ENCODE measurements at places on chromosomes 3 and 15. TPM values are rescaled to one million over a fixed set of nuclear protein-coding genes. Genes with fewer than 3 reads are reported as not detected.

Gene ZPLD1
- total RNA-seq: 0.31 TPM

Gene CD200R1
- total RNA-seq: not detected

Gene SUSD5
- 3.1 TPM for total RNA-seq

Gene SMAD6
- total RNA-seq: 3.4 TPM

Gene DHX36
- 70.8 TPM for total RNA-seq

Gene HGD
- total RNA-seq: 0.28 TPM

Gene RARRES1
- 0.62 TPM for total RNA-seq

Gene PLA1A
- total RNA-seq: not detected

Gene RBMS3
- total RNA-seq: 0.65 TPM

Gene ACTR8
- 40.8 TPM for total RNA-seq

Gene HDAC11
- total RNA-seq: 12.6 TPM

Gene NOX5
- total RNA-seq: not detected

Gene ROPN1B
- not detected for total RNA-seq

Gene ESYT3
- 0.59 TPM for total RNA-seq

- H3K36me3 ChIP-seq: no peaks in the 10 kb centered on the region
- no peak overlapping the region for H3K4me3 ChIP-seq
- H3K4me1 ChIP-seq: peaks cover 11% of the 10 kb centered on the region
- no peak for DNase-seq
- no peaks in the 10 kb centered on the region for H3K27me3 ChIP-seq
These were observed 77.7 kb downstream of the ABHD5 start for GRCh38 chr3:43768381-43768973.

GRCh38 chr3:88824666-88825564, 282.5 kb upstream of the EPHA3 start:
- no peak overlapping the region for H3K4me3 ChIP-seq
- H3K36me3 ChIP-seq: no peaks in the 10 kb centered on the region
- H3K4me1 ChIP-seq: no peaks in the 10 kb centered on the region
- H3K27me3 ChIP-seq: no peaks in the 10 kb centered on the region

DNA sequence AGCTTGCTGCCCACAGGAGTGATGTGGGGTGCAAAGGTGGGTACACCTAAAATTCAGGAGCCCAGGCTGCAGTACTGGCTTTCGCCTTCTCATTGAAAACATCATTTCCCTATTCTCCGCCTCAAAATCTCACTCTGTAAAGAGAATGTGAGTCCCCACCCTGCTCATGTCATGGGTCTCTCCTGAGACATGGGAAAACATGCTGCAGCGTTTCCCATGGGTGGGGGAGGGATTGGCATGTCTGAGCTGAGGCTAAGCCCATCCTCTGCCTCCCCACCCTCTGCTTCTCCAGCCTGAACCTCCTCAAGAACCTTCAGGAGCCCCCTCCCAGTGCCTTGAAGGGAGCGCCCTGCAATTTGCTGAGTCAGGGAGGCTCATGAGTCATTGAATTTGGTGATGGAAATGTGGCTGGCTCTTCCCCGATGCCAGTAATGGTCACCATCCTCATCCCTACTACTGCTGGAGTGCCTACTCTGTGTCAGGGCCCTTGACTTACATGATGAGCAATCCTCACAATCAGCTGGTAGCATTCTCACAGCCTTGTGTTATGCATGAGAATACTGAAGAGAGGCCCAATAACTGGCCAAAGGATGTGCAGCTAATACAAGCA, 28.8 kb downstream of the WNT5A start:
- H3K36me3 ChIP-seq: no peaks in the 10 kb centered on the region
- H3K27ac ChIP-seq: no peak overlapping the region
- DNase-seq: no peak
- no peak overlapping the region for H3K4me3 ChIP-seq
- H3K4me1 ChIP-seq: peaks cover 4% of the 10 kb centered on the region

- H3K27ac ChIP-seq: no peak overlapping the region
- H3K27me3 ChIP-seq: no peaks in the 10 kb centered on the region
- no peak for DNase-seq
- H3K4me1 ChIP-seq: no peaks in the 10 kb centered on the region
These were observed 156.3 kb downstream of the KBTBD8 start for GRCh38 chr3:67154429-67154828.

- H3K27ac ChIP-seq: no peak overlapping the region
- no peak for DNase-seq
- no peaks in the 10 kb centered on the region for H3K27me3 ChIP-seq
- H3K36me3 ChIP-seq: no peaks in the 10 kb centered on the region
- no peak overlapping the region for H3K4me3 ChIP-seq
- H3K4me1 ChIP-seq: no peaks in the 10 kb centered on the region
These were observed 143.6 kb upstream of the GRM7 start for GRCh38 chr3:6717026-6717943.

GRCh38 chr3:56911363-56911762, 109.6 kb upstream of the ARHGEF3 start:
- no peak overlapping the region for H3K4me3 ChIP-seq
- H3K27ac ChIP-seq: no peak overlapping the region
- H3K36me3 ChIP-seq: no peaks in the 10 kb centered on the region
- H3K4me1 ChIP-seq: peaks cover 18% of the 10 kb centered on the region

DNA sequence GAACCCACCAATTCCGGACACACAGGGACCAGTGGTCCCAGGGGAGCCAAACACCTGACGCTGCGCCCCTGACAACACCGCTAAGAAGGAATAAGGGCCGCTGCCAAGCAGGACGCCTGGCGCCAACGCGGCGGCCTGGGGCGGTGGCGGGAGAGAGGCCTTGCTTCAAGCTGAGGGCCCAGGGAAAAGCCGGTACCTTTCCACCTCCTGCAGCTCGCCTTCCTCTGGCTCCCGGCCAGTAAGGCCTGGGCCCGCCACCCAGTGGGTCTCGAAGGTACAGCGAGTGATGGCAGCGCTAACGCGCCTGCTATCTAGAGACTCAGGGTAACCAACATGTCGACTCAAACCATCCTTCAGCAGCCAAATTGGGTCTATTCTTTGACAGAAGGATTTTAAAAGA, 1074.1 kb downstream of the SI start:
- no peaks in the 10 kb centered on the region for H3K27me3 ChIP-seq
- no peaks in the 10 kb centered on the region for H3K36me3 ChIP-seq
- DNase-seq: peak; percentile 50
- no peaks in the 10 kb centered on the region for H3K4me1 ChIP-seq
- no peak overlapping the region for H3K27ac ChIP-seq
- H3K4me3 ChIP-seq: no peak overlapping the region

- no peaks in the 10 kb centered on the region for H3K27me3 ChIP-seq
- no peaks in the 10 kb centered on the region for H3K4me1 ChIP-seq
- peak; percentile 85 for DNase-seq
These were observed 24.3 kb downstream of the CACNA2D3 start for GRCh38 chr3:54146506-54147239.

GRCh38 chr15:90837094-90837493, 31.3 kb upstream of the FURIN start:
- peaks cover 24% of the 10 kb centered on the region for H3K4me1 ChIP-seq
- H3K4me3 ChIP-seq: no peak overlapping the region
- H3K27ac ChIP-seq: no peak overlapping the region
- no peaks in the 10 kb centered on the region for H3K36me3 ChIP-seq
- no peaks in the 10 kb centered on the region for H3K27me3 ChIP-seq
- DNase-seq: no peak

- H3K36me3 ChIP-seq: no peaks in the 10 kb centered on the region
- no peaks in the 10 kb centered on the region for H3K27me3 ChIP-seq
- H3K27ac ChIP-seq: peak overlapping the region; percentile 89
These were observed 154.4 kb downstream of the PEX5L start for GRCh38 chr3:179882292-179882691.

GRCh38 chr15:57571725-57572124, 20.0 kb upstream of the MYZAP start:
- H3K4me1 ChIP-seq: no peaks in the 10 kb centered on the region
- DNase-seq: no peak
- no peaks in the 10 kb centered on the region for H3K36me3 ChIP-seq
- H3K27ac ChIP-seq: no peak overlapping the region
- no peaks in the 10 kb centered on the region for H3K27me3 ChIP-seq
- no peak overlapping the region for H3K4me3 ChIP-seq

DNA sequence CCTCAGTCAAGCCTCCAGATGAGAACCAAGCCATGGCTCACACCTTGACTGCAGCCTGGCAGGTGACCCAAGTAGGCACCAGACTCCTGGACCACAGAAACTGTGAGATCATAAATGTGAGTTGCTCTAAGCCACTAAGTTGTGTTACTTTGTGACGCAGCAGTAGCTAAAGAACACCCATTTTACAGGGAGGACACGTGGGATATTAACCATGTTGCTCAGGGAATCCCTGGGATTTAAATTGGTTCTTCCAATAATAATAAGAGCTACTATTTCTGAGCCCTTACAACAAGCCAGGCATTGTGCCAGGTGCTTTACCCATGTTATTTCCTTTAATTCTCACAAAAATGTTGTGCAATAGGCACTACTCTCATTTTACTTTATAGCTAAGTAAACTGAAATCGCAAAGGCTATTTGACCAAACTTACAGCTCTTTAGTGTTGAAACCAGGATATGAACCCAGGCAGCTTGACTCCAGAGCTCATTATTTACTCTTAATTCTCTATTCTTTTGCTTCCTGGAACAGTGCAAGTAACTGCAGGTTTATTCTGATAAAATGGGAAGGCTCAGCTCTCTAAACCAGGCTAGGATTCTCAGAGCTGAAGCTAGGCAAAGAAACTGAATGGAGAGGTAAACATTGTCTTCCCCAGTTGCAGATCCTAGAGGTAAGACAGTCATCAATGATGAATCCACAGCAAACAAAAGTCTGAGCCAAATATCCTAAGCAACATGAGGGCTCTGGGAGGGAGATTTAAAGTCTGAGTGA, 294.4 kb downstream of the KBTBD8 start:
- H3K36me3 ChIP-seq: no peaks in the 10 kb centered on the region
- no peaks in the 10 kb centered on the region for H3K4me1 ChIP-seq
- H3K27ac ChIP-seq: no peak overlapping the region
- no peak overlapping the region for H3K4me3 ChIP-seq

- H3K27ac ChIP-seq: no peak overlapping the region
- DNase-seq: no peak
- H3K4me3 ChIP-seq: no peak overlapping the region
- H3K27me3 ChIP-seq: no peaks in the 10 kb centered on the region
These were observed 179.4 kb downstream of the ABHD5 start for GRCh38 chr3:43870120-43870519.

DNA sequence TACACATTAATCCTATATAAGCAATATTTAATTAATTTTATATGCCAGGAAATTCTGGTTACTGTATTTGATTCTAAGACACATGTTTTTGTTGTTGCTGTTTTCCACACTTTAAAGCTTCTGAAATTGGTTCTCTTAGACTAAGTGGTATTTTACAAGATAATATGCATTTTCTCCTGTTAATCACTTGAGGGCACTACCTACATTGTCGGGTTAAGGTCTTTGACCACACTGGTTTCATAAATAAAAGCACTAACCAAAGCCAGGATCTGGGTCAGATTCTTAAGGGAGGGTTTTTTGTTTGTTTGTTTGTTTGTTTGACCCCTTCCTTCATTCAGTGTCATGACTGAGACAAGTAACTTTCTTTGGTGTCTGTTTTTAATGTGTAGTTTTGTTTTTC, 590.2 kb downstream of the RBMS3 start:
- H3K27me3 ChIP-seq: no peaks in the 10 kb centered on the region
- DNase-seq: no peak
- H3K27ac ChIP-seq: no peak overlapping the region
- H3K4me1 ChIP-seq: peaks cover 13% of the 10 kb centered on the region

- H3K36me3 ChIP-seq: no peaks in the 10 kb centered on the region
- H3K27me3 ChIP-seq: peaks cover 27% of the 10 kb centered on the region
- H3K4me3 ChIP-seq: no peak overlapping the region
- peaks cover 6% of the 10 kb centered on the region for H3K4me1 ChIP-seq
These were observed 37.6 kb upstream of the EPHB3 start for GRCh38 chr3:184523825-184524615.

GRCh38 chr3:167330993-167331785, 48.9 kb downstream of the ZBBX start:
- no peaks in the 10 kb centered on the region for H3K27me3 ChIP-seq
- H3K4me1 ChIP-seq: no peaks in the 10 kb centered on the region
- H3K27ac ChIP-seq: no peak overlapping the region
- H3K36me3 ChIP-seq: no peaks in the 10 kb centered on the region
- no peak overlapping the region for H3K4me3 ChIP-seq
- DNase-seq: no peak

GRCh38 chr15:92429378-92430068, 35.8 kb downstream of the ST8SIA2 start:
- DNase-seq: peak; percentile 65
- H3K36me3 ChIP-seq: no peaks in the 10 kb centered on the region
- H3K4me3 ChIP-seq: no peak overlapping the region
- peaks cover 18% of the 10 kb centered on the region for H3K4me1 ChIP-seq
- H3K27ac ChIP-seq: no peak overlapping the region

GRCh38 chr15:60651734-60652141, 172.8 kb upstream of the ICE2 start:
- no peak overlapping the region for H3K27ac ChIP-seq
- H3K4me1 ChIP-seq: peaks cover 50% of the 10 kb centered on the region
- H3K36me3 ChIP-seq: no peaks in the 10 kb centered on the region
- H3K4me3 ChIP-seq: no peak overlapping the region
- no peaks in the 10 kb centered on the region for H3K27me3 ChIP-seq

- peaks cover 19% of the 10 kb centered on the region for H3K4me1 ChIP-seq
- H3K36me3 ChIP-seq: no peaks in the 10 kb centered on the region
- no peaks in the 10 kb centered on the region for H3K27me3 ChIP-seq
- peak; percentile 33 for DNase-seq
These were observed 229.8 kb downstream of the NFKBIZ start for GRCh38 chr3:102078854-102079808.

DNA sequence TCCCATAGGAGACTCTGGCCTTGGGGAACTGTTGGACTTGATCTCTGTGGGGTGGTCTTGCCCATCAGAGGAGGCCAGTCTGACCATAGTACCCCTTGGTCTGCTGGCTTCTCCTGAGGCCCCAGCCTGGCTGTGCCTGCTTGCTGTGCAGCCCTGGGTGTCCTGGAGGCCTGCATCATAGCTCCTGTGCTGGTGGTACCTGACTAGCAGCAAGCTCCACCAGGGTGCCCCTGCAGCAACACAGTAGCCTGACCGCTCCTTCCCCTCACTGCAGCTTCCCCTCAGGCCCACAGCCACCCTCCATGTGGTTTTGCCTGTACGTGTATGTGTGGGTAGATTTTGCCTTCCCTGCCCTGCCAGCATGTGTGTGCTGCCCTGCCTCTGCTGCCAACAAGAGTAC, 85.6 kb upstream of the TTC14 start:
- H3K36me3 ChIP-seq: no peaks in the 10 kb centered on the region
- H3K27me3 ChIP-seq: no peaks in the 10 kb centered on the region
- H3K4me3 ChIP-seq: no peak overlapping the region
- no peak for DNase-seq
- H3K27ac ChIP-seq: no peak overlapping the region

- H3K27me3 ChIP-seq: no peaks in the 10 kb centered on the region
- H3K27ac ChIP-seq: no peak overlapping the region
- no peaks in the 10 kb centered on the region for H3K4me1 ChIP-seq
These were observed 170.8 kb downstream of the ALCAM start for GRCh38 chr3:105537371-105538080.

DNA sequence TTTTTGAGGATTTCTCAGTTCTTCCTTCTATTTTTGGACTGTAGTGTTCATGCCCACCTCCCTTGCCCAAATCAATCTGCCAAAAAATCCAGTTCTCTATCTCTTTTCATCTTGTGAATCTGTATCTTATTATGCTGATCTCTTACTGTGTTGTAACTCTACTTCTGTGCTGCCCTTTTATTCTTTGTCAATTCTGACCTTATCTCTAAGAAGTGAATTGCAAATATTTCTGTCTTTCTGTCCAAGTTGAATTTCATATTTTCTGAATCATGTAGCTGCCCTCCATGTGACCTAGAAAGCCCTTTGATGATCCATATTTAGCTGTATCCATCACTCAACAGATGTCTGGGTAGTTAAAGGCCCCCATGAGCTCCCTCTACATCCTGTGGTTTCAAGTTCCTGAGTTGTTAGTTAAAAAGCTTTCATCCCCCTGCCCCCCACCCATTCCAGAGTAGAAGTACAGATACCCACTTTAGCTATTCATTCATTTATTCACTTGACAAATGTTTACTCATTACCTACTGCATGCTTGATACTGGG, 33.6 kb upstream of the ETV5 start:
- H3K4me1 ChIP-seq: no peaks in the 10 kb centered on the region
- no peak overlapping the region for H3K4me3 ChIP-seq
- no peaks in the 10 kb centered on the region for H3K36me3 ChIP-seq
- H3K27me3 ChIP-seq: peaks cover 26% of the 10 kb centered on the region

Measured in neural progenitor cell (in vitro differentiated cells).